ENCODE measurements at places on chromosomes 1 and 21.

DNA sequence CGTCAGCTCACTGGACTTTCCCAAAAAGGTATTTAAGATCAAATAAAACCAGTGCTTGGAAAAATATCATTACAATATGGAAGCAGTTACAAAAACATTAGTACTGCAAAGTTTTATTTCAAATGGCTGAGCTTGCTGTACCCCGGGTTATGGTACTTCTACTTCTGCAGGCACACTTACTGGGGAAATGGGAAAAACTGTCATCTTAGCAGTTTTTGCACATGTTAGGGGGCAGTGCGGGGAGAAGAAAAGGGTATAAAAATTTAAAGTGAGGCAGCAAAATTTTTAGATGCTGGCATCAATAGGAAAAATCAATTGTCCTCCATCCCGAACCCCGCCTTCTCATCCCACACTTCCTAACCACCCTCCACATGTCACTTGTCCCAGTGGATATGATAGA lies 133.4 kb downstream of the ATG4C start:
- no peak for DNase-seq

DNA sequence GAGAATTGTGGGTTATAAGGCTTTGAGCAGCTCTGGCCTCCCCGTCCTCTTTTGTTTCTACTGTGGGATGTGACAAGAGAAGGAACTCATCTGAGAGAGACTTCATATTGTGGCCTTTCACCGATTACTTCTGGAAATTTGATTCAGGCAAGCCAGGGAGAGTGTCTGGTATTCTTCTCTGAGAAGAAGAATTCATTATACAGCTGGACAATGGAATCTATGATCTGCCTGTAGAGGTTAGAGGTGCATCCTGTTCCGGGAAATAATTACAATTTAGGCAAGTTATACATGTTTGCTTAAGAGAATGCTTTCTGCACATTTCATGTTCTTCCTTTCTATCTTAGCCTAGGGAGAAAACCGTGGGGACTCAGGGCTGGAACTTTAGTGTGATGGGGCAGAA lies 12.8 kb upstream of the RNU1-2 start:
- DNase-seq, result no peak

- DNase-seq, result no peak
Measured at GRCh38 chr1:214808845-214809460, 206.0 kb downstream of the CENPF start.

GRCh38 chr1:59731591-59731990 lies 83.2 kb upstream of the HOOK1 start:
- no peak for DNase-seq

- DNase-seq, result peak; percentile 57
Measured at GRCh38 chr1:154386643-154387352, 18.3 kb upstream of the IL6R start.

DNA sequence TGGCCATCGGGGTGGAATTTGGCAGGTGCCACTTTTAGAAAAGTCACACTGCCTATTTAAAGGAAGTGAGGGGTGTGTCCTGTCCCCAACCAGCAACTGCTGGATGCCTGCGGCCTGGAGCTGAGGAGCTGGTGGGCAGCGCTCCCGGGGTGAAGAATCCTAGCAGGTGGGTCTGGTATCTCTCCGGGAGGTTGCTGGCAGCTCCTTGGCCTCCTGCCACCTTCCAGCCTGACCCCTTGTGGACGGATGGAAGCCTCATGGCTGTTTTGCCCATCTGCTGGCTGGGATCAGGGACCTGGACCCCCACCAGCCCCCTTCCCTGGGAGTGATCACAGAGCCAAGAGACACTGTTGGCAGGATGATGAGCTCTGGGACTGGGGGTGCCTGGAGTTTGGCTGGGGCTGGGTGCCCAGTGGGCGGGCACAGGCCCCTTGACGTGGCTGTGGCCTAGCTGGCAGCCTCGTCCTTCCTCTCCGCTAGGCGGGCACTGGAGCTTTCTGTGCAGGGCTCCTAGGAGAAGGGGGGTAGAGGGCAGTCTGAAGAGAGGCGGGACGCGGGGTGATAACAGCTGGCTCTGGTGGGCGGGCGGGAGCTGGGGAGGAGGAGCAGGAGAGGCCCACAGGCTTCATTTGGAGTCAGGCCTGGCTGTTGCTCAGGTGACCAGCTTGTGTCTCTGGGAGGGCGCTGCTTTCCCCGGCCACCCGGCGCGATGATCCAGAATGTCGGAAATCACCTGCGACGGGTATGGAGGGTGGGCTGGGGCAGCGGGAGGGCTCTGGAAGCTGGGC lies at the start of gene ACOT11:
ACOT11 (plus strand) TSS at position 628 of the 788 bp plus-strand sequence; CDS start at position 710, 82 bp downstream.
- no peak for DNase-seq

GRCh38 chr1:239739919-239740318 lies 351.8 kb upstream of the FMN2 start:
- DNase-seq, result no peak

DNA sequence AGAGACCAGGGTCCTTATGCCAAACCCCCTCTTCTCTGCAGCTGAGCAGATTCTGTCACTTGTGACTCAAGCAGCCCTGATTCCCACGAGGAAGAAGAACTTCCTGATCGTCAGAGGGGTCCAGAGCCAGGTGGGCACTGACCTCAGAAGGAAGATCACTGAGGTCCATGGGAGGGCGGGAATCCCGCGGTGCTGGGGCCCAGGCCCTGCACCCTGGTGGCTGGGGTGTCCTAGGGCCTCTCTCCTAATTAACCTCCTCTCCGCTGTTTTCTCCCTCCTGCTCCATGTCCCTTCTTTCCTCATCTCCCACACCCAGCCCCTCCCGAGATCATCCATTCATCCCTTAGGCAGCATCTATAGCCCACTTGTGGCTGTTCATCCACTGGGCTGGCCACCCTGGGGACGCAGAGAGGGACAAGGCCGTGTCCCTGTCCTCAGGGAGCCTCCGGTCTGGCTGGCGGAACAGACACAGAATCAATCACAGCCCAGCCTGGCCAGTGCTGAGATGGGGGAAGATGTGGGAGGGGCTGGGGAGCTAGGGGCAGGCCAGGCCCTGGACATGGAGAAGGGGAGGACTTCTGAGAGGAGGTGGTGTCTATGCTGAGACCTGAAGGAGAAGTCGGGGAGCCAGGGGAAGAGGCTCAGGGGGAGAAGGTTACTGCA lies 638.3 kb downstream of the MATN1 start:
- DNase-seq, result no peak

GRCh38 chr1:116164604-116165368 lies 53.6 kb downstream of the MAB21L3 start:
- no peak for DNase-seq

GRCh38 chr1:206461602-206462455 lies 8.4 kb upstream of the IKBKE start:
- peak; percentile 61 for DNase-seq

- DNase-seq, result no peak
Measured at GRCh38 chr21:41091616-41092015, 76.3 kb upstream of the BACE2 start.

DNA sequence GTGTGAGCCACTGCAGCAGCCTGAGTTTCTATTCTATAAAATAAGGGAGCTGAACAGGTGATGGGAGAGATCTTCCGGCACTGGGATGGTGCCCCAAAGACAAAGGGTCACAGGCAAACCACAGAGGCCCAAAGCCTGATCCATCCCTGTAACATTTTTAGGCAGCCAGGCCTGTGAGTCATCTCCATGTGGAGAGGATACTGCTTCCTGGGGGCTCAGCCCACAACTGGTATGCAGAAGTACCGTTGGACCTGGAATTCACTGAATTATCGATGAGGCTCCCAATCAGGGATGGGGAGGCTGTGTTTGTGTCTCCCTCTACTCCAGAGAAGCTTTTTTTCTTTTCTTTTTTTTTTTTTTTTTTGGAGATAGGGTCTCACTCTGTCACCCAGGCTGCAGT lies 48.8 kb upstream of the WASF2 start:
- no peak for DNase-seq

- no peak for DNase-seq
Measured at GRCh38 chr1:162193815-162194214, 124.3 kb downstream of the NOS1AP start.

DNA sequence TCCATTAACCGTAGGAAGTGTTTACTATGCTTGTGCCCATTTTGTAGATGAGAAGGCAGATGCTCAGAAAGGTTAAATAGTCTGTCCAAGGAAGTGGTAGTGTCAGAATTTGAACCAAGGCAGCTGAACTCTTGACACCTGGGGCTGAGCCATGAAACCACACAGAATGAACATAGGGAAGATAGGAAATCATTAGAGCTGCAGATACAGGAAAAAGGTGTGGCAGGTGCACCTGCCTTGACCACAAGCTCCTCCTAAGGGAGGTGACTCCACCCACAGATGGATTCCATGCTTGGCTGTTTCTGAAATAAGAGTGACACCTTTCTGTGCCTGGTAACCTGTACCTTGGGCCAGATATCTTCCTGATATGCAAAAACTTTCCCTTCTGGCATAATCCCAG lies 69.9 kb upstream of the IGSF21 start:
- no peak for DNase-seq

DNA sequence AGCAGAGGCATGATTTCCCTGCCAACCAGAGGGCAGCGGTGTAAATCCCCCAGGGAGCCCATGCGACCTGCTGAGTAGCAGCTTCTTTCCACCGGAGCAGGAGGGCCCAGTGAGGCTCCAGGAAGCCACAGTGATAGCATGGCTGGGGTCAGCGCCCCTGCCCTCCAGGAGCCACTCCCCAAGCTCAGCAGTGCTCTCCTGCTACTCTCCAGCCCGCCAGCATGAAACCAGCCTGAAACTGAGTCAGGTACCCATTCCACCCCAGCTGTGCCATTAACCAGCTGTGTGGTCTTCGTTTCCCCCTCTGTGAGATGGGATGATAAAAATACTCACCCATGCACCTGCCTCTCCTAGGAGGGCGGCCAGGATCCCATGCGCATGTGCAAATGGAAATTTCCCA lies 123.8 kb upstream of the TMEM51 start:
- DNase-seq, result no peak

DNA sequence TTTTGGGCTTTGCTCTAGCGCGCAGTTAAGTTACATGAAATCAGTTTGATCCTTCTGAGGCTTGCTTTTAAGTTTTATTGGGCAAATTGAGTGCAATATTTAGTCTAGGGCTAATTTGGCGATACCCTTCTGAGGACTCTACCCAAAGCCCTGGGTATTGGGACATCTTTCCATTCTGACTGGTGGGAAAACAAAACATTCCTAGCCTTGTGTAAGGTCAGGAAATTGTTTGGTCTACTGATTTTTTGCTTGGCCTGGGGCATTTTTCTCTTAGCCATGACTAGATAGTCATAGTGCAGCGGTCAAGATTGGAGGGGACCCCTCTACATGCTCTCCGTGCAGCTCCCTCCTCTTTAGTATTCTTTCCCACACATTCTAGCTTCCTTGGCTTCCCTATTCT lies 189.6 kb upstream of the PTGFR start:
- DNase-seq, result no peak

DNA sequence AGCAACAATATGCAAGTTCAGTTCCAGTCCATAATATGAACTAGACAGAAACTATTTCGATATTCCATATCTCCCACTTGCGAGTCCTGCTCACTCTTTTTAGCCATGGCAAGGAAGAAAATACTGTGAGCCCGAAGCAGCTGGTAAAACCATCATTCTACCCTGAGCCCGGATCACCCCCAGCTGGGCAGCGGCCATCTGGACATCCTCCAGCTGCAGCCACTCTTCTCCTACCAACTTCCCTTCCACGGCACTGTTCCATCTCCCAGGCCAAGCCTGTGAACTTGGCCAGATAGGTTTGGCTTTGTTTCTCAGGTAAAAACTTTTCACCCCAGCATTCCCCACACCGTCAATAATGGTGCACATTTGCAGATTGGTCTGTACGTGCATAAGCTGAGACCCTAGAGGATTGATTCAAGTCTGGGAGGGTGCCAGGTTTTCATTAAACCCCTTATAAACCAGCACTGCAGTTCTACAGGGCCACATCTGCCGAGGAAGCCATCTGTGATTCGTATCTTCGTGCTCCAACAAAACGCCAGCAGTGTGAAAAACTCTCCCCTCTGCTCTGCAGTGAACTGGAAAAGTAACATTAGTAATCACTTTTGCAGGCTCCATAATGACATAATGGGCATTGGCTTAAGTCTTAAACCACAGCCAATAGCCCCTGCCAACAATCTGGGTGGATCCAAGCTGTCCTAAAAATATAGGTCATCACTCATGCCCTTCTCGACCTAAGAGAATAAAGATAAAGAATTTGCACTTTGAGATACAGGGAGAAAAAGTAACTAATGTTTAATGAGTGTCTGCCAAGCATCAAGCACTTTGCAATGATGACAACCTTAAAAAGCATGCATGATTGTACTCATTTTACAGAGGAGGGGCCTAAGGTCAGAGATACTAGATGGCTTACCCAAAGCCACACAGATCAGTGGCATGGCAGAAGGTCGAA lies 205.1 kb downstream of the PLPP3 start:
- DNase-seq, result no peak

GRCh38 chr1:30822006-30822405 lies 64.4 kb upstream of the LAPTM5 start:
- DNase-seq, result no peak

DNA sequence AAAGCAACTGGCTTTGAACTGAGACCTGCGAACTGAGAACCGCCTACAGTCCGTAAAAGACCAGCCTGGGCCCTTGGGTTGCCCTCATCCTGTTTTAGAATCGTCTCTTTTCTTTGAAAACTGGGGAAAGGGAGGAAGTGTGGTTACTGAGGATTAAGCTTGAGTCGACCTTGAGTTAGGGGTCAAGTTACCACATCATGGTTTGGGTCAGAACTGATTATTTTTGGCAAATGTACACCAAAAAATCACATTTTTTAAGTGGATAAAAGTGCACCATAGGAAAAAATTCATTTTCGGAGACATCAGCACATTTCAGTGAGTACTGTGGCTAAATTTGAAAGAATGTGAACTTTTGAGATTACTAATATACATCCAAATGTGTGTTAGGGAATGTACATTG lies 76.9 kb upstream of the KAZN start:
- DNase-seq, result no peak

DNA sequence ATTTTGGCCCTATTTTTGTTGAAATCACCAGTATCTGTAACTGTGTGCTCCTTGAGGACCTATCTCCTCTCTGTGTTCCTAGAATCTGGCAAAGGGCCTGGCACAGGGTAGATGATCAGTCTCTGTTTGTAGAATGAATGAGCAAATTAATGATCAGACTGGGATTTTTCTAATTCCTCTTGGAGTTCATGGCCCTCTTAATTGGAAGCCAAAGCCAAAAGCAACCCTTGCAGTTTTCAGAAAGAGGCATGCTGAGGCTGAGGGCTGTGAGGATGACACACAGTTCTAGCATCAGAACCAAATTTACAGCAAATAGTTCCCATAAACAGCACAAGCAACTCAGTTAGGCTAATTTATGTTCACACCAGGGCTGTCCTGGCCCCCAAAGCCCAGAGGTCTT lies 111.1 kb upstream of the BEND5 start:
- DNase-seq, result no peak
